NCI-H2029 (cell line): ENCODE measurements at places on chromosomes 7 and 10.

GRCh38 chr7:28116041-28116440, 64.6 kb downstream of the JAZF1 start:
- no peak for DNase-seq

DNA sequence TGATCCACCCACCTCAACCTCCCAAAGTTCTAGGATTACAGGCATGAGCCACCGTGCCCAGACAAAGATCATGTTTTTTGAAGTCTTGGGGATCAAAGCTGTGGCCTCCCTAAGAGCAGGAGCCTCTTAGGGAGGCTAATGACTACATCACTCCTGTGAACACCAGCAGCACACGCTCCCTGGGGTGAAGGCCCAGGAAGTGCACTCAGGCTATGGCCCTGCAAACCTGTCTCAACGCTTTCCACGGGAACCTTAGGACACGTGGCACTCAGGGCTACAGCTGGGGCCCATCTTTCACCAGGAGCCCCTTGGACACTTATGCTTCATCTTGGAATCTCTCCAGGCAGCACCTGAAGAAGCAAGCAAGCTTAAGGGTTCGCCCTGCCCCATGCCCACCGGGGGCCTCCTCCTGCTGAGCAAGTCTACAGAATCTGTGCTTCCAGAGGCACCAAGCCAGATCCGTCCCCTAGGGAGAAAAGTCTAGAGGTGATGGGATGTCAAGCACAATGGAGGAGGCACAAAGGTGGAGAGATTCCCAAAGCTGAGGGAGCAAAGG, 18.4 kb downstream of the VSTM4 start:
- DNase-seq, result no peak

GRCh38 chr7:134444961-134445315, 14.0 kb downstream of the AKR1B1 start:
- DNase-seq, result no peak

- no peak for DNase-seq
Observed at GRCh38 chr7:103592844-103593243, 146.8 kb upstream of the SLC26A5 start.

DNA sequence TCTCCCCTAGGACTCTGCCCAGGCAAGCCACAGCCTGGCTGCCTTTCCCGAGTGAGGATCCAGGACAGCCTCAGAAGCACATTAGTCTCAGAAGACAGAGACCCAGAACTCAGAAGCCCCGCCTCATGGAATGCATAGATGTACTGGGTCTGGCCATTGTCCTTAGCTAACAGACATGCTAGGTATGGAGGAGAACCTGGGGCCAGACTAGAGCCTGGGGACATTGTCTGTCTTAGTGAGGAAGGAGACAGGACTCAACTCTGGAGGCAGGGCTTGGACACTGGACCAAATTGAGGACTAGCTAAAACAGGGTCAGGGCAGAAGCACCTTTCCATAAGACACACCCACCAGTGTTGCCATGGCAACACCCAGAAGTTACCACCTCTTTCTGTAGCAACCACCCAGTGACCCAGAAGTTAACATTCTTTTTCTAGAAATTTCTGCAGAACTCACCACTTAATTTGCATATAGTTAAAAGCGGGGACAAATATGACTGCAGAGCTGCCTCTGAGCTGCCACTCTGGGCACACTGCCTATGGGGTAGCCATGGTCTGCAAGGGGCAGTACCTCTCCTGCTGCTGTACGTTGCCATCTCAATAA, 27.5 kb downstream of the TLX1 start:
- no peak for DNase-seq

- no peak for DNase-seq
Observed at GRCh38 chr7:152607007-152607406, 68.9 kb downstream of the XRCC2 start.

GRCh38 chr7:148854983-148855382, 29.1 kb downstream of the EZH2 start:
- DNase-seq, result peak; percentile 43

DNA sequence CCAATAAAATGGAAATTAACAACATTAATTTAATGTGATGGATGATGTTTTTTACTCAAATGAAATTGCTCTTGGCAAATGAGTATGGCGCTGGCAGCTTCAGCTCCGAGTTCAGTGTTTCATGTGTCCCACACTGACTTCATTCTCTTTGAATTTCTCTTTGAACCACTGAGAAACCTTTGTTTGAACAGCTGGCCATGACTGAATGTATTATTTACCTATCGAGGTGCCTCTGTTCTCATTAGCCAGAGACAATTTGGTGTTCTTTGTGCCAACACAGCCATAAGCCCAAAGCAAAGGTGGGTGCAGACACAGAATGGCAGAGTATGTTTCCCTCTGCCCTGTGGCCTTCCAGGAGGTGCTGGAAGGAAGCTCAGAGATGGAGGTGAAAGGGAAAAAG, 42.1 kb downstream of the TMEM178B start:
- DNase-seq, result peak; percentile 94

GRCh38 chr7:40720416-40720815, 585.6 kb downstream of the SUGCT start:
- DNase-seq, result no peak

GRCh38 chr7:922334-923107, 32.0 kb downstream of the ADAP1 start:
- DNase-seq, result no peak

DNA sequence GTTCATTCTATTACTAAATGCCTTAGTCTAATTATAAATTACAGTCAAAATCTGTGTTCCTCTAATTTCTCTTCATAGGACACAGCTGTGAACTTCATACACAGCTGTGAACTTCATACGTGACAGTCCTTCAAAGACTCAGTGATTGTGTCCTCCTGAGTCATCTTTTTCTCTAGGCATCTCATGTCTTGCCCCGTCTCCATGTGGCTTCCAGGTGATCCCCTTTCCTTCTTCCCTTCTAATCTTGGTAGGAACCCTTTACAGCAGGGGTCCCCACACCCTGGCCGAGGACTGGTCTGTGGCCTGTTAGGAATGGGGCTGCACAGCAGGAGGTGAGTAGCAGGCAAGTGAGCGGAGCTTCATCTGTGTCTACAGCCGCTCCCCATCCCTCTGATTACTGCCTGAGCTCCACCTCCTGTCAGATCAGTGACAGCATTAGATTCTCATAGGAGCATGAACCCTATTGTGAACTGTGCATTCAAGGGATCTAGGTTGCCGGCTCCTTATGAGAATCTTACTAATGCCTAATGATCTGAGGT, 14.0 kb upstream of the EIF5AL1 start:
- DNase-seq, result no peak

DNA sequence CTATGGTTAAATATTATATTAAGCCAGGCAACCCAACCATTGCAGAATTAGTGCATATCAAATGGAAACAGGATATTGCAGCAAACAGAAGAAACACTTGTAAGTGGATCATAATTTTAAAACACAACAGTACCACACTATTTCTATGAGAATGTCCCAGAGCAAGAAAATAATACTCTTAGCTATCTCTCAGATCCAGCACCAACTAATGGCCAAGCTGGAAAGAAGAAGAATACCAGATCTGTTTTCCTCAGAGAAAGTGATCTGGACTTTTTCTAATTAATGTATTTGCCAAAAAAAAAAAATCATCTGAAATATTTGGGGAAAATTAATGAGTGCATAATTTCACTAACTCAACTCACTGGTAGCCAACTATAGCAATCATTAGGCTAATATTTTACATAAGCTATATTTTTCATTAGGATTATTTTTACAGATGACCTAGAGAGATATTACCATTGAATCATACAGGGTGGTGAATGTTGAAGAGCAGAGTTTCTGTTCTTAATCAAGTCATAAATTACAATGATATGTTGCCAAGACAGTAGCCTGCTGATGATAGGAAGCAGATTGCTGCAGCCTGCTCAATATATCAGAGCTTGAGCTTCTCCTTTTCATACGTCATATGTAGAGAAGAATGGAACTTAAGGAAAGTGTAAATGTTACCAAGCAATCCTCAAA, 995.4 kb upstream of the LRRN3 start:
- DNase-seq, result no peak

DNA sequence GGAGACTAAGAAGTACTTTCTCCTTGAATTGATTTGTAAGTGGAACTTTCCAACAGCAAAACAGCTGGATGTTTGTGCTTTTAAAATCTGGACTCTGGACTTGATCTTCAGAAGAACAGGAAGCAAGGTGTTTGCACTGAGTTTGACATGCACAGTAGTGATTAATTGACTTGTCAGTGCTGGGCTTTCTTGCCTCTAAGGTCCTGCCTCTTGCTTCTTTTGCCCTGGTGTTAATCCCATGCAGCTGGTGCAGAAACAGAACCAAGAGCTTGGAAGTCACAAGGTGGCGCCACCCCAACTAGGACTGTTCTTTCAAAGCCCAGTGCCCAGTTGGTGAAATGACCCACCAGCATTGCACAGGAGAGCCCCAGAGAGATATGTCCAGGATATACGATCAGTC, 66.8 kb upstream of the SEPHS1 start:
- no peak for DNase-seq

DNA sequence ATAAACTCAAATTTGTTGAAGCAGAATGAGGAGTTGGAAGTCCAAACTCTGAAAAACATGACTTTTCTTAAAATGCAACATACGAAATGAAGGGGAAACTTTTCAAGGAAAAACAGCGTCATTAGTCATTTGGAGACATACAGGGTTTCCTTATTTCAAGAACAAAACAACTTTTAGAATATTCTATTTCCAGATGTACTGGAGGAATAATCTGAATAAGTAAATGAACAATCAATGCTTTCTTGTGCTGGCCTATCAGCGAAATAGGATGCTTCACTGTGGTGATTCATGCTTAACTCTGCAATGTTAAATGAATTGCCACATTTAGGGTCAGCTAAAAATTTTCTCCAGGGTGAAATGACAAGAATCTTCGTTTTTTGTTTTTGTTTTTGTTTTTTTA, 114.3 kb downstream of the SEMA3C start:
- no peak for DNase-seq

DNA sequence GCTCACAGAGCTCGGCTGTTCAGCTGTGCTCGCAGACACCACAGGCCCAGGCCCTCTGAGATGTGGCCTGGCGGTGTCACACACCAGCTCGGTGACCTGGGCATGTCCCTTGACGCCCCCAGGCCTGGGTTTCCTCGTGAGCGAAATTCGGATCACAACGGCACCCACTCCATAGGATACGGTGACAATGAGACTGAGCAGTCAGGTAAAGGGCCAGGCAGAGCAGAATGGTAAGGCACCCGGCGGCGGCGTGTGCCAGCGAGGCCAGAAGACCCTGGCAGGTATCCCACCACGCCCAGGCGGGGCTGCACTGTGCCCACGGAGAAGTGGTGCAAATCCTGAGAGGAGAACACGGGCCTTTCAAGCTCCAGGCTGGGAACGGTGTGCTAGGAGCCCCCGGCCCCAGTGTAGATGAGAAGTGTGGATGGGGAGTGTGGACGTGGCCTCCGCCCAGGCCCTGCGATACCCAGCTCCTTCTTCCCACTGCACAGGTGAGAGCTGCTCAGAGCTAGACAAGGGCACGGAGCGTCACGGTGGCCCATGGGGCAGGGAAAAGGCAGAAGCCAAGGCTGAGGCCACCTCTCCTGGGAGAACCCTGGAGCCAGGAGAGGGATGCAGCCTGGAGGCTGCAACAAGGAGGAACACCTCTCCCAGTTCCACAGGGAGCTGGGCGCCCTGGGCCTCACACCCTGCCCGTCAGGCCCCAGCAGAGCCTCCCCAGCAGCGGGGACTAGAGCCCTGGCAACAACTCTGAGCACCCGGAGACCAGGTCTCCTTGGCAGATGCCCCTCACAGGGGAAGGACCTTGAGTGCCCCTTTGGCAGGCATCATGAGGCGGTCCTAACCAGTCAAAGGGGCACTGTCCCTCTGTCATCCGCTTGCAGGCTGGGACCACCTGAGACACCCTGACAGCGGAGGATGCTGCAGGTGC, 219.1 kb downstream of the MAD1L1 start:
- DNase-seq, result no peak

DNA sequence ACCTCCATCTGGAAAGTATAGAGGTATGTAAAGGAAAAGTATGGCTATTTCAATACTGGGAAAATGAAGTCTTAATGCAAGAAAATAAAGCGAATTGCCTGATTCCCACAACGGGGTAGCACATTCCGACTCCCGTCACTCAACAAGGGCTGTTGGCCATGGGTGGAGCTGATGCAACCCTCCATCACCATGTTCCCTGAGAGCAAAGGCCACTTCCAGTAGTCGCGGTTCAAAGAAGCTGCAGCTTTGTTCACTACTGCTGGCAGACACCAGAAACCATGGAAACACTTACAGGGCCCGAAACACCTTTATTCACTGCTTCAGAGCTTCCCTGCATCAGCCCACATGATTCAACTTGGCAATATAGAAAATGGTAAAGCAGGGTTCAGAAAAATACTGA, 44.0 kb downstream of the TMEM26 start:
- no peak for DNase-seq

DNA sequence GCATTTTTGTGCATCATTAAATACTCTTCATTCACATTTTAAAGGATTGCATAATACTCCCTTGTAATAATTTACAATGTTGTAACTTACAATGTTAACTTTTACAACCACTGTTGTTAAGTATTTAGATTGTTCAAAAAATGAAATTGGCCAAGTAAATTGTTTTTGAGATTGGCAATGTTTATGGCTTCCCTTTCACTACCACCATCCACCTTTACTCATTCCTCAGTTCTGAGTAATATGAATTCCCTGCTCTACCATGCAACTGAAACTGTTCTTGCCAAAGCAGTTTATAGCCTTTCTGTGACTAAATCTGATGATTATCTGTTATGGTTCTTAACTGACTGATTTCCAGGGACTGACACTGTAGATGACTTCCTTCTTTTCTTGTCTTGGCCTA, 80.5 kb upstream of the TMEM106B start:
- no peak for DNase-seq

DNA sequence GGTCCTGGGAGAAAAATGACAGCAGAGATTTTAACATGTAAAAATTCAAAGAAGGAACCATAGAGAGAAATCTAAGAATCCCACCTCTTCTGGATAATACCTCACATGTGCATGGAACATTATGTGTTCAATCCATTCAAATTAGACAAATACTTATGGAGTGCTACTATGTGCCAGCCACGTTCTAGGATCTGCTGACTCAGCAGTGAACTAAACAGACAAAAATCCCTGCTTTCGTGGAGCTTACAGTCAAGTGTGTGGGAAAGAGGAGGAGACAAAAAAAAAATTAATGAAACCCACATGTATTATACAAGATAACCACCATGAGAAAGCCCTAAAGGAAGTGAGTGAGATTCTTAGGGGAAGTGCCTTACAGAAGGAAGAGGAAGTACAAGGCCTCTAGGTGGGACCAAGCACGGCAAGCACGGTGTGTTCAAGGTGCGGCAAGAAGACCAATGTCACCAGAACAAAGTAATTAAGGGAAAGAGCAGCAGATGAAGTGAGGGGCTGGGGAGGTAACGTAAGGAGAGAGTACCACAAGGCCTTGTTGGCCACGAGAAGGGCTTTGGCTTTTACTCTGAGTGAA, 71.0 kb downstream of the SLC25A13 start:
- DNase-seq, result no peak
